ENCODE measurements at places on chromosomes 7 and 10.

GRCh38 chr10:21069929-21070700 lies 173.0 kb upstream of the NEBL start:
- DNase-seq = no peak

DNA sequence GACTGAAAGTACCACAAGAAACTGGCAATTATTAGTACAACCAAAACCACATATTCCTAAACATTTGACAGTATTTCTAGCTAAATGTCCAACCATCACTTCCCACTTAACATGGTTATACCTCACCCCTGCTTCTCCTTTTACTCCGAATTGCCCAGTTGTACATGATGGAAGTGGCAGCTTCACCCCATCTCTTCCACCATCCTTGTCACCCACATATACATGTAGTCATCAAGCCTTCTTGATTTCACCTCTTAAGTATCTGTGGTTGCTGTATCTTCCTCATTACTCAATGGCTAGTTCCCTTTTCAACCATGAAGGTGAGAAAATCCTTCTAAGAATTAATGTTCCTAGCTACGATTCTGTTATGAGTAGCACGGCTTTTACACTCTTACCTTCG lies 388.2 kb downstream of the CALN1 start:
- no peak for DNase-seq

DNA sequence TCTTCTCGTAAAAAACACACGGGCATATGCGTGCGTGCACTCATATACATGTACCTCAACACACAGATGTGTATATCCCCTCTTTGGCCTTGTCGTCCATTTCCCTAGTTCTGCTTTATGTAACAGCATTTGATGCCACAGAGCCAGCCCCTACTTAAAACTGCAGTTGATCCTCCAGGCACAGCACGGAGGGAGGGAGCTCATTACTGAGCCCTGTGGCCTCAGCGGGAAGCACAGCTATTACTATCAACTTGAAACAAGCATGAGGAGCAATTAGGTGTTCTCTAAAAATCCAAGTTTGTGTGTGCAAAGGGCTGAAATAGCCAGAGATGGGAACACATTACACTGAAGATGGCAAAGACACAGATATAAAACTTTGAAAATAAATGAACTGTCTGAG lies 580.9 kb downstream of the GLRX3 start:
- DNase-seq = no peak

- no peak for DNase-seq
Observed at GRCh38 chr7:81871606-81872265, 101.9 kb upstream of the HGF start.

GRCh38 chr10:93072225-93072712 lies 1.4 kb upstream of the CYP26A1 start:
- DNase-seq = no peak

GRCh38 chr7:70470746-70471145 lies 661.2 kb upstream of the GALNT17 start:
- no peak for DNase-seq

DNA sequence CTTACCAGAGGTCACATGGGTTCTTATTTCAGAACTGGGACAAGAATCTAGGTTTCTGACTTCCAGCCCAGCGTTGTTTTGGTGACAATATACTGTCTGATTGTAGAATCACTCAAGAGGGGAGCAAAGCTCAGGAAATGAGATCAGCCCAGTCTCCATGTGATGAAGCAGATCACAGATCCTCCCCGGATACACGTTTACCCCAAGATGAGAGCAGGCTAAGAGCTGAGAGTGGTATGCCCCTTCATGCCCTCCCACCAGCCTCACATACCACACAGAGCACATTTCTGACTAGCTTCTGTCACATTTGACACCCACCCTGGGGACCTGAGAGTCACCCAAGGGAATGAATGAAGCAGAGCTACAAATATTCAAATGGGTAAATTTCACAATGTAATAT lies 27.1 kb upstream of the PRKCQ start:
- peak; percentile 17 for DNase-seq

DNA sequence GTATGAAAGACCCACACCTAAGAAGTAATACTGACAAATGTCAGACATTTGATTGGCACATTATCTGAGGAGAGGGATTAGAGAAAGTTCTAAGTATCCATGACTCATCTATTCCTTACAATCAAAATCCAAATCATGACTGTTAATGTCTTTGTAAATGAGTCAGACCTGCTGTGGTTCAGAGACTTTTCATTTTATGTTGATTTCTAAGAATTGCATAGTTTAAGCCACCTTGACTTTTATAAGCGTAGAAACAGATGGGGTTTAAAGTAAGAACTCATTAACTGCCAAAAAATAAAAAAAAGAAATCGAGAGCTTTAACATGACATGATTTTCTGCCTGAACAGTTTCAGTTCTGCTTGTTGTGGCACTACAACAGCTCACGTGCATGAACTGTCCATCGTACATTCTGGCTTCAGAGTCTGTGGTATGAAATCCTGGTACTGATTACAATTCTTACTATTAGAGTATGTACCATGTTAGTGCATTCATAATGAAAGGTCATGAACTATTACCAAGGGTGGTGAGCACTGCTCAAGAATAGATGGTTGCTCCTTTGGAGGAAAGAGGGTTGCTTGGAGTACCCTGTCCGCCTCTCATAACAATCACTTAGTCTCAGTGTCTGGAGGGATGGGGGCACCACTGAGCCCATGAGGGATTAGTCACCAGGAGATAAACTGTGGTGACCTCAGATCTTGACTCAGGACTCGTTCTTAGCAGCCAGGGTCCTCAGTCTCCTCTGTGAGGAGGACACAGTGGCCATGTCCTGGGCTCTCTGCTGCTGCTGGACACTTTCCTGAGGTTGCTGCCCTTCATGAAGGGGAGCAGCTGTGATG lies 42.2 kb downstream of the ACSM6 start:
- no peak for DNase-seq

DNA sequence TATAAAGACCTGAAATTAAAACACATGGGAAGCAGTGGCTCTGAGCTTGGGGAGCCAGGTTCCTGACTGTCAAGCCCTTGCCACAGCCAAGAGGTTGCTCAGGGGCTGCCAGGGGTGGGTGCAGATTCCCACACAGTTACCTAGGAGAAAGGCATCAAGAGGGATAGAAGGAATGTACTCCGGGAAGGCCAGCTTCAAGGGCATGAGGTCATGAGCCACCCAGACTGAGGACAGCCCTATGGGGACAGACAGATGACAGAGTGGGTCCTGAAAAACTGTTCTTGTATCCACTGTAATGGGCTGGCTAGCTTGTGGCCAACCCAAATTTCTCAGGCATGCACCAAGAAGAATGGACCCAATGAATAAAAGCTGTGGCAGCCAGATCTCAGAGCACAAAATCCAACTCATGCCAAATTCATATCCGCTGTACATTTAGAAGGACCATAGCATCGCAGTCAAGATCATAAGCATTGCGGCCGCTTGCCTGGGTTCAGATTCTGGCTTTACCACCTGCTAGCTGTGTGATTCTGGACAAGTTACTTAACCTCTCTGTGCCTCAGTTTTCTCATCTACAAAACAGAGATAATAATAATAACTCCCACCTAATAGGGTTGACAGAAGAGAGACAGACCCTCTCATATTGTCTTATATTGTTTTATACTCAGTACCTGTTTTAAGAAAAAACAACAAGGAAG lies 44.9 kb upstream of the KCNMA1 start:
- DNase-seq = no peak

- DNase-seq = no peak
Observed at GRCh38 chr10:132536241-132536876, 1.2 kb upstream of the INPP5A start.

DNA sequence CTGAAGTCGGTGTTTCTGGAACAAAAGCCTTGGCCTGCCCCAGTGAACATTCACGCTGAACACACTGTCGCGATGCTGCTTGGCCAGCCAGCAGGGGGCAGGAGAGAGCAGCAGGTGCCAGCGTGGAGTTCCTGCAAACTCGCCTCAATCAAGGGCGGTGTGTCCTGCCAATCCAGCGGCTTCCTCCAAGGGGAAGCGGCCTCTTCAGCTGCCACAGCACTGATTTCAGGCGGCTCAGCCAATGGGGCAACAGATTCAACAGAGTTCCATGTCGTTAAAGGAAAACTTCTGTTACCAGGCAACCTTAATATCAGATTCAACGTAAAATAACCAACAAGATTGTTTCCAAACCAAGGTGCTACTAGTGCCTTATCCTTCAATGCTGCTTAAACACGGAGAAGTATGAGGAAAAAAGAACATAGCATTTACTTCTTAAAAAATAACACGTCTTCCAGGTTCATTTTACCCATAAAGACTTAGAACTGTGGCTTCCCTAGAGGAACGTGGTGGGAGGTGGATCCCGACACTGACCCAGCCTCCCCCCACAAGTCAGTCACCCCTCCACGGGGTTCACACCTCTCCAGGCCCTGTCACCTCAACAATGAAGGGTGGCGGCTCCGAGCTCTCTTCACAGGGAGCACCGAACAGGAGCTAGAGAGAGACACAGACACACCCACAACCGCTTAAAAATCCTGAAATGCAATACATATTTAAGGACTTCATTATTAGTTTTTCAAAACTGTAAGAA lies 178.2 kb downstream of the DIP2C start:
- peak; percentile 56 for DNase-seq

DNA sequence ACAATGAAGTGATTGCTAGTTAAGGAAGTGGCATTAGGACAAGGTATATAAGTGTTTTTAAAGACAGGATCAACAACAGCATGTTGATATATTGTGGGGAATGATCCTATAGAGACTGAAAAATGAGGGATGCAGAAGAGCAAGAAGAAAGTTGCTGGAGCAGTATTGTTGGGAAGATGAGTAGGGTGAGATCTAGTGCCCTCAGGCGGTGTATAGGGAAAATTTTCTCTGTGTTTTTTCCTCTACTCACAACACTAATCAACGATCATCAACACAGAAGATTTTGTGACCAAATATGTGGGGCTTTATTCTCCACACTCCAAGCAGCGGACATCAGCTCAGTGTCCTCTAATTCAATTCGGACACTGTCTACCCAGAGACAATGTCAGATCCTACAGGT lies 9.6 kb upstream of the PTTG1IP2 start:
- no peak for DNase-seq

GRCh38 chr7:53358269-53358668 lies 322.8 kb downstream of the POM121L12 start:
- DNase-seq = no peak

- no peak for DNase-seq
Observed at GRCh38 chr7:75688200-75689136, 50.3 kb downstream of the HIP1 start.

DNA sequence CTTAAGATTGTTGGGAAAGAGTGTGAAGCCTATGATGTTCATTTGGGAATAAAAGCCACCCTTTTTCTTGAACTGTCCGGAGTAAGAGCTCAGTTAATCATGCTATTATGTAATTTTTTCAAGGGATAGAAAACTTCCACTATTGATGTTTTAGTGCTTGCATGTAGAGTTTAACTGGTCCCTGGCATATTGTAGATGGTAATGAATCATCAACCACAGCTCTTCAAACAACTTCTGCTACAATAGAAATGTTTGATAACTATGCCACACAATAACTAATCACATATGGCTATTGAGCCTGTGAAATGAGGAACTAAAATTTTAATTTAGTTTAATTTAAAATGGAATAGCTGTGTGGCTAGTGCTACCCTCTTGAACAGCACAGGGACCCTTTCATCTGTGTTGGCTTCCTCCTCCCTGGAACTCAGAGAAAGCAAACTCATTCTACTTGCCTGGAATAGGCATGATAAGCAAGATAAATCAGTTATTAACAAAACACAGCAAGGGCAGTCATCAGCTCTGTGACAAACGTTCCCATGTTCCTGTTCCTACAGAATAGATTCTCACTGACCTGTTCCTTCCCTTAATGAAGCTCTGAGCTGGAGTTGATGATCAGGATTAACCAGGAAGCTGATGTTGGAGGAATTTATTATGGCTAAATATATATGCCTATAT lies 4.9 kb upstream of the SRI start:
- DNase-seq = no peak

DNA sequence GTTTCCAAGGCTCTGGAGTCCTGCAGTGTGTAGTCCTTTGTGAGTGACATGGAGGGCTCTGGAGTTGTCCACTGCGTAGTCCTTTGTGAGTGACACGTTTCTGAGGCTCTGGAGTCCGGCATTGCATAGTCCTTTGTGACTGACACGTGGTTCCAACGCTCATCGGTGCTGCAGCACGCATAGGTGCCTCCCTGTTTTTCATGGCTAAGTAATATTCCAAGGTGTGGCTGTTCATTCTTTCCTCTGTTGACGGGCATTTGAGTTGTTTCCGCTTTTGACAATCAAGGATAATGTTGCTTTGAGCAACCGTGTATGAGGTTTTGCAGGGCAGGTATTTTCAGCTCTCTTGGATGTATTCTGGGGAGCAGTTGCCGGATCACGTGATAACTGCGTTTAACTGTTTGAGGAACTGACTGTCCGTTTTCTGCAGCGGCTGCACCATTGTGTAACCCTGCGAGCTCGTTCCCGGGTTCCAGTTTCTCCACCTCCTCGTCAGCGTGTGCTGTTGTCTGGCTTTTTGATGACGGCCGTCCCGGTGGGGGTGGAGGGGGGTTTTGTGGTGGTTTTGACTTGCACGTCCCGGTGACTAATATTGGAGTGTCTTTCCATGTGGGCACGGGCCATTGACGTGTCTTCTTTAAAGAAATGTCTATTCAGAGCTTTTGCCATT lies 21.1 kb downstream of the FAM20C start:
- DNase-seq = no peak

DNA sequence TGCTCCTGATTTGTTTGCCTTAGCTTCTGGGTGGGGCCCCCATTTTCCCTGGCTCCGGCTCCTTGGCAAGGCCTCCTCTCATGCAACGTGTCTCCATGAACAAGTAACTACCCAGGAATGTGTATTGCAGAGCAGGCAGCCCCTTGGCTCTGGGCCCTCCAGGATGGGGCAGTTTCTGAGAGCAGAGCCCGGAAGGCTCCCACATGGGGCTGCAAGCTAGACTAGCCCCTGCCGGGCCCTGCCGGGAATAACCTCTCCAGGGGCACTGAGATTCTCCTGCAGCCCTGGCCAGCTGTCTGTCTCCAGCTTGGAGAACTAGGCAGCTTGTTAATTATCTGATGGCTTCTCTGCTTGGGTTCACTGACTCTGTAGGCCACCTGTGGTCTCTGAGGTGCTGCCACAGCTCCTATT lies 184.0 kb upstream of the INHBA start:
- no peak for DNase-seq

- no peak for DNase-seq
Observed at GRCh38 chr10:46037107-46037825, 6.8 kb upstream of the NCOA4 start.

GRCh38 chr7:1985936-1986335 lies 246.8 kb downstream of the MAD1L1 start:
- no peak for DNase-seq

DNA sequence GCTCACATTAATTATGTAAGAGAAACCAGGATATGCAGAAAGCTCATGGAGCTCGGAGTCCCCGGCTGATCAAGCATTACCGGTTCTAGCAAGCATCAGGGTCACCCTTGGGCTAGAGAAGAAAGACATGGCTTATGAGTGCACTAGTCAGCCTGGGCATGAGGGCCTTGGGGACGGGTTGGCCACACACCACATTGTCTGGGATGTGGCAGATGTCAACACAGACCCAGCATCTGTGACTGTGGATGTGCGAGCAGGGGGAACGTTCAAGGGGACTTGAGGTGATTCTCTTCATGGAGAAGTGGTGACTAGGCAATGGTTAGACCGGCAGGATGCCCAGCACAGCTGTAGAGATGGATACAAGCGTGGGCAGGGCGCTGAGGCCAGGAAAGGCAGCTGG lies 13.7 kb downstream of the ZMIZ2 start:
- DNase-seq = no peak
